ENCODE measurements at places on chromosomes 16 and 17.
A peak's percentile ranks its signal among the peaks of the same experiment; 100 is the strongest.

DNA sequence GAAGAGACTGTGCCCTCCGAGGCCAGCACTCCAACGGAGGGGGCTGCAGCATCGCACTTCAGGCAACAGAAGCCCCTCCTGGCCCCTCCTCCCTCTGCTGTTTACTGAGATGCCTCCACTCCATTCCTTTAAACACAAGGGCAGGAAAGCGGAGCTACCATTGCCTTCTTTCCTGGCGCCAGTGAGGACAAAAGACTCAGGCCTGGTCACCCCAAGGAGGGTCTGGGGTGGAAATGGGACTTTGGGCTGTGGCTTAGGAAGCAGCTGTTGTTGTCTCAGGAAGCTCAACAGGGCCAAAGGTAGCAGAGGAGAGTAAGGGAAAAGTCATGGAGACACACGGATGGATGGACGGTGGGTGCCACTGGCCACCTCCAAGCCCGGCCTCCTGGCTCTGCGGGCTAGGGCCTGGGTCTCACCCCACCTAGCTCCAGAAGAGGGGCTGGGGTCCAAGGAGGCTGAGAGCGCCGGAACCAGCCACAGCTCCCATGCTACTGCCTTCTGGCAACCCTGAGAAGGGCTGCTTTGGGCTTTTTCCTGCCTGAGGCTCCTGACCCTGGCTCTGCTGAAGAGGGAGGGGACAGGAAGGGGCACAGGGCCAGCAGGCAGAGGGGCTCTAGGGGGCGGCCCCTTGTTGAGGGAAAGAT is 11.1 kb downstream of the CD300LG start:
- H3K36me3 ChIP-seq = no peaks in the 10 kb centered on the region
- H3K4me1 ChIP-seq = no peaks in the 10 kb centered on the region
- no peak overlapping the region for H3K4me3 ChIP-seq

- peaks cover 62% of the 10 kb centered on the region for H3K4me1 ChIP-seq
- no peak overlapping the region for H3K4me3 ChIP-seq
- DNase-seq = no peak
- no peaks in the 10 kb centered on the region for H3K27me3 ChIP-seq
These were observed 9.6 kb upstream of the CPD start for GRCh38 chr17:30368912-30369720.

GRCh38 chr16:4800290-4801041 is 2.0 kb downstream of the ROGDI start:
- H3K4me3 ChIP-seq = peak overlapping the region; percentile 55
- no peaks in the 10 kb centered on the region for H3K27me3 ChIP-seq
- no peak overlapping the region for H3K27ac ChIP-seq
- H3K4me1 ChIP-seq = peaks cover 13% of the 10 kb centered on the region

GRCh38 chr17:47913050-47913449 is 17.0 kb downstream of the SP2 start:
- H3K36me3 ChIP-seq = peaks cover 3% of the 10 kb centered on the region
- H3K27me3 ChIP-seq = no peaks in the 10 kb centered on the region
- peaks cover 6% of the 10 kb centered on the region for H3K4me1 ChIP-seq
